ENCODE measurements at places on chromosomes 3 and 15.

DNA sequence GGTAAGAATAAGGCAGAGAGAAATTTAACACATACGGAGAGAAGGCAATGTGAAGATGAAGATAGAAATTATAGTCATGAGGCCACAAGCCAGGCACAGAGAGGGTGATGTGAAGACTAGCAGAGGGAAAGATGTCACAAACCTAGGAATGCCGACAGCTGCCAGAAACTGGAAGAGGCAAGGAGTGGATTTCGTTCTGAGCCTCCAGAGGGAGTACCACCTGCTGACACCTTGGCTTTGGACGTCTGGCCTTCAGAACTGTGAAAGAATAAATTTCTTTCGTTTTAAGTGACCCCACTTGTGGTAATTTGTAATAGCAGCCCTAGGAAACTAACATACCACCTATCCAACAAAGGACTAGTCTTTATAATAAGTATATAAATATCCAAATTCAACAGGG, 5.0 kb upstream of the SGO1 start:
- no peak for DNase-seq

GRCh38 chr3:47978386-47978785, 37.8 kb downstream of the MAP4 start:
- DNase-seq = no peak

DNA sequence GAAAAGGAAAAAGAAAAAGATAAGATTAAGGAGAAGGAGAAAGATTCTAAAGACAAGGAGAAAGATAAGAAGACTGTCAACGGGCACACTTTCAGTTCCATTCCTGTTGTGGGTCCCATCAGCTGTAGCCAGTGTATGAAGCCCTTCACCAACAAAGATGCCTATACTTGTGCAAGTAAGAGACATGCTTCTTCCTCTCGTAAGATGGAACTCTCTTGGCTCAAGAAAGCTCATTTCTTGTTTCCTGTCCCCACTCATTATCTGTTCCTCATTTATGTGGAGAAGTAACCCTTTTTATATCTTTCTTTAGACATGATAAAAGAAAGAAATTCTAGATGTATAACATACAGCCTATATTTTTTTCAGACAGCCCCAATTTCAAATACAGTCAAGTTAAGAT, 101.4 kb downstream of the KLHL25 start:
- DNase-seq = no peak

GRCh38 chr15:32898414-32898813, 180.6 kb downstream of the GREM1 start:
- DNase-seq = no peak

DNA sequence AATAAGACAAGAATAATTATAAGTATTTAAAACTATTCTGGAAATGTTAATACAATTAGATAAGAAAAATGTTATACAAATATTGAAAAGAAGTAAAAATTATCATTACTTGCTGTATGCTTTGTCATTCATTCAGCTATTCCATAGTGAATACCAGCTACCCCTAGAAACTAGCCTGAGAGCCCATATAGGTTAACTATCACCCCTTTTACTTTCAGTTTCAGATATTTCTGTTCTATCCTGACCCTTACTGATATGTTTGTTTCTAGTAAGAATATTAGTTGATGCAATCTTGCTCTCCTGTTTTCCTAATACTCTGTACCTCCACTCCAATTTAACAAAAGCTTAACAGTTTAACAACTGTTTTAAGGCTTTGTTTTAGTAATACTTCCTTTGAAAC, 31.6 kb downstream of the FAM227B start:
- no peak for DNase-seq

DNA sequence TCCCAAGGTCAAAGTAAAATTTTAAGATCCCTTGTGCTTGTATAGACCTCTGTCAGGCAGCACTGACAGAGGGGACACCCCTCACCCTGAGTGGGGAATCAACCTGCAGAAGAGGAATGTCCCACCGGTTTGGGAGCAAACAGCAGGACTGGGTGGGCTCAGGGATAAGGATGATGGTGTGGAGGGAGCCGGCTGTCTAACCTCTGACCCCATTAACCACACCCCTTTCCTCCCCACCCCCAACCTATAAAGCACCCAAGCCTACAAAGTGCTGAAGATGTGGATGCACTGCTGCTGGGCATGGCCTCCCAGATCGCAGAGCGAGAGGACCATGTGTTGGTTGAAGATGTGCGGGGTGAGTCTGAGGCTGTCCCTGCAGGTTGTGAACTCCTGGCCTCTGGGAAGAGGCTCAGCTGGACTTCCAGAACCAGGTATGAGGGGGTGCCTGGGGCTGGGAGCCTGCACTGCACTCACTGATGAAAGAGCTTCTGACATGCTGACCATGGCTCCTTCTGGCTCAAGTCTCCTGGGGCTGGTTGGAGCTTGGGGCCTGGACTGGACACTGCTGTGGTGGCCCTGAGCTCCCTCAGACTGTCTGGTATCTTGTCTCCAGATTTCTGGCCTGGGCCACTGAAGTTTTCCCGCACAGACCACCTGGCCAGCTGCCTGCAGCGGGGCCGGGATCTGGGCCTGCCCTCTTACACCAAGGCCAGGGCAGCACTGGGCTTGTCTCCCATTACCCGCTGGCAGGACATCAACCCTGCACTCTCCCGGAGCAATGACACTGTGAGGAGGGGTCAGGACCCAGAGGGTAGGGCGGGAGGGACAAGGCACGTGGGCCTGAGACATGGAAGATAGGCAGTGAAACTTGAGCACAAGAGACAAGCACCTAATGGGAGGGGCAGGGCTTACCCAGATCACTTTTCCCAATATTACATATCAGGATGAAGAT, 9.3 kb downstream of the DUOX1 start:
- DNase-seq = no peak

DNA sequence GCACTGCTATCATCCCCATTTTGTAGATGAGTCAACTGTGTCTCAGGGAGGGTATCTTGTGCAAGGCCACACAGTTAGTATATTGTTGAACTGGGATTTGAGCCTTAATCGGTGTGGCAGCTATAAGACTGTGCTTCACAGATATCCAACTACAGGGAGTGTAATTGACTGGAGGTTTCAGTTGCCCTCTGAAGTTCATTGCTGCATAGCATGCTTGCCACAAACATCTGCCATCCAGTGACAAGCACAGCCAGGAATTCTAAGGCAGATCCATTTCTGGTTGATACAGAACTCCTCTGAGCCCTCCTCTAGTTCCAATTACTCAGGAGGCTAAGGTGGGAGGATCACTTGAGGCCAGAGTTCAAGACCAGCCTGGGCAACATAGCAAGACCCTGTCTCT, 16.4 kb downstream of the FSD2 start:
- no peak for DNase-seq
